Activated CD4-positive, alpha-beta T cell treated with anti-CD3 and anti-CD28 coated beads, Interleukin-2, amount 10 ng/mL, durations not matched to agents 7 days and 5 days (primary cell): ENCODE measurements at places on chromosomes 13 and 19.

DNA sequence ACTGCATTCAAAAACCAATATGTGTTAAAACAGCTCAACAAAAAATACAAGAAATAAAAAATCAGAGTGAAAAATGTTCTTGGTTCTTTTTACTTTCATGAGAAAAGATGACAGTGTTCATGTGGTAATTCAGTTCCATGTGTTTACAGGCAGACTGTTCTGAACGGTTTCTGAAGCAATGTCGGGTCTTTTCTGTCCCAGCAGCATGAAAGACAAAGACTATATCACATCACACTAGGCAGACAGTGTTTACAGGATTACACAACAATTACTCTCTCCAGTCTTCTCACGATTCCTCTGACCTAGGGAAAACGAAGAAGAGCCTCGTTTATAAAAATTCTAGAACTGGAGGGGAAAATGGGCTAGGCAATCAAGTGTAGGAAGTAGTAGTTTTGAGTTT lies 83.4 kb downstream of the UBL3 start:
- DNase-seq: no peak

DNA sequence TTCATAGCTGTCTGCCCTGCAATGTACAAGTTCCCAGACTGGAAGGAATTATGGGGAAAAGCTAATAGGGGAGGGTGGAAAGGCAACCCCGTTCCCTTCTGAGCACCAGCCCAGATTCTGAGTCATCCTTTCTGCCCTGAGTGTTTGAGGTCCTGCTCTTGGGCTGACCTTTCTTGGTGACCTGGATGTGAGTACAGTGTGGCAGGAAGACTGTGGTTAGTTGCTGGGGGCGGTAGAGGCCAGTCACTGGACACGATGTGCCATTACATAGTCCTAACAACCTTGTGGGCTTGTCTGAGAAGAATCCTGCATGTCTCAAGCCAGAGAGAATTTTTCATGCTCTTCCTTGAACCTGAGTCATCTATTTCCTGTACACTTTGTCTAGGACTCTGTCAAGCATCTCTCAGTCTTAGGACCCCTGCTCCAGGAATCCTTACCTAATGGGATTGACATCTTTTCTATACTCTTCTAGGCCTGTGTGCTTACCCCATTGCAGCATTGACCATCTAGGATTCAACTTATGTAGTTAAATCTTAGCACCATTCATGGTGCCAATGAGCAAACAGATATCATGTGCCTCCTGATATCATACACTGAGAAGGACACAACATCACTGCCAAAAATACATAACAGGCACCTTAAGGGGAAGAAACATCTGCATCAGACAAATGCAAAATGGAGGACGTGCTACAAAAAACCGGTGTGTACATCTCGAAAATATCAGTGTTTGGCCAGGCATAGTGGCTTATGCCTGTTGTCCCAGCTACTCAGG lies 8.1 kb upstream of the ANGPTL4 start:
- no peak for DNase-seq

DNA sequence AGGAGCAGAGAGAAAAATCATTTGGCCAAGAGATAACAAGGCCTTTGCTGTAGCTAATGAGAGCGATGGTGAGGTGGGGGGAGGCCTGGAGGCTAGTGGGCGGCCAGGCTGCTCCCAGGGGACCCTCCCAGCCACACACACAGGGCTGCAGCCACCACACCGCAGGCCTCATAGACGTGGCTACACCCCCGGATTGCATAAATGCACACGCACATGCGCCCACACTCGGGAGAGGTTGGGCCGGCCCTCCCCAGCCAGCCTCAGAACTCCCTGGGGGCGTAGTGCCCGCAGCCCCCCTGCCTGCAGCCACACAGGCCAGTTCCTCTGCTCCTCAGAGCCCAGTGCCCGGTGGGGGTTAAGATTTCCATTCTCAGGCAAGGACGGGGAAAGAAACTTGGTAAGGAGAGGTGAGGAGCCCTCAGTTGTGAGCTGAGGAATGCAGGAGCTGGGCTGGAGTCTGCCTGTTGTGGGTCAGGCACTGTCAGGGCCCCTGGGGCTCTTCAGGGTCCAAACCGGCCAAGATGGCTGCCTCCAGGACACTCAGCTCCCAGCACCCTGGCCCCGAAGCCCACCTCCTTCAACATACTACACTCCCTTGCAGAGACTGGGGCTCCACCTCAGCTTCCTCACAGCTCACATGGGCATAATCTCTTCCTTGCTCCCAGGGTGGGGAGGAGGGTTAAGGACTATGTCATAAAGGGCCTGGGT lies 8.0 kb downstream of the PTH2 start:
- DNase-seq: no peak

GRCh38 chr13:66995203-66995611 lies 234.9 kb downstream of the PCDH9 start:
- DNase-seq: no peak

GRCh38 chr13:95858286-95859075 lies 181.5 kb downstream of the DNAJC3 start:
- DNase-seq: no peak

- no peak for DNase-seq
Observed at GRCh38 chr19:10724573-10725071, 6.7 kb downstream of the DNM2 start.

DNA sequence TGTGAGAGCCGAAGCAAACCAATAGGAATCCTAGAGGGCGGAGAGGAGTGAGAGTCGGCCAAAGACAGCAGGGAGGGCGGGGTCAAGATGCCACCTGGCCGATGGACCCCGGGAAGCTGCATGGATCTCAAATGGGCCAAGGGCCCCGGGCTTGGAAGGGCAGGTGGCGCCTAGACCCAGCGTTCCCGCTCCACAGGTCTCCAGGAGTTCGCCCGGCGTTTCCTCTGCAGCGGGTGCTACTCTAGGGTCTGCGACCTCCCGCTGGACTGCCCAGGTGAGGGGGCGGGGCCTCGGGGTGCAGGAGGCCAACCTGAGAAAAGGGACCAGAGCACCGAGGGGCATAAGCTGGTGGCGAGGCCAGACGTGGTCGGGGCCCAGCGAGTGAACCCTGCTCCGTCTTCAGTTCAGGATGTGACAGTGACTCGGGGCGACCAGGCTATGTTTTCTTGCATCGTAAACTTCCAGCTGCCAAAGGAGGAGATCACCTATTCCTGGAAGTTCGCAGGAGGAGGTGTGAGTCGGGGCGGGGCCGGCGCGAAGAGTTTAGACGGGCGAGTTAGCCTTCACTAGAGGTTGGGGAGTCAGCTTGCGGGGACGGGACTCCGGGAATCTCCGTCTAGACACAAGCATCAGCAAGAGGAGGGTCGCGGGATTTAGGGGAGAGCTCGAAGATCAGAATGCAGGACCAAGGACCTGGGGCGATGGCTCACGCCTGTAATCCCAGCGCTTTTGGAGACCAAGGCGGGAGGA lies 9.9 kb downstream of the SPACA6 start:
- no peak for DNase-seq

GRCh38 chr19:52095172-52096014 lies at the start of gene ZNF841:
TSS of gene ZNF841 (minus strand) at chr19:52095765. CDS start at chr19:52084801, 10,964 bp downstream.
- DNase-seq: peak; percentile 90

- DNase-seq: peak; percentile 72
Observed at GRCh38 chr19:32599736-32600157, 18.8 kb downstream of the PDCD5 start.

- DNase-seq: peak; percentile 88
Observed at GRCh38 chr19:40609561-40610395, 8.6 kb downstream of the LTBP4 start.

DNA sequence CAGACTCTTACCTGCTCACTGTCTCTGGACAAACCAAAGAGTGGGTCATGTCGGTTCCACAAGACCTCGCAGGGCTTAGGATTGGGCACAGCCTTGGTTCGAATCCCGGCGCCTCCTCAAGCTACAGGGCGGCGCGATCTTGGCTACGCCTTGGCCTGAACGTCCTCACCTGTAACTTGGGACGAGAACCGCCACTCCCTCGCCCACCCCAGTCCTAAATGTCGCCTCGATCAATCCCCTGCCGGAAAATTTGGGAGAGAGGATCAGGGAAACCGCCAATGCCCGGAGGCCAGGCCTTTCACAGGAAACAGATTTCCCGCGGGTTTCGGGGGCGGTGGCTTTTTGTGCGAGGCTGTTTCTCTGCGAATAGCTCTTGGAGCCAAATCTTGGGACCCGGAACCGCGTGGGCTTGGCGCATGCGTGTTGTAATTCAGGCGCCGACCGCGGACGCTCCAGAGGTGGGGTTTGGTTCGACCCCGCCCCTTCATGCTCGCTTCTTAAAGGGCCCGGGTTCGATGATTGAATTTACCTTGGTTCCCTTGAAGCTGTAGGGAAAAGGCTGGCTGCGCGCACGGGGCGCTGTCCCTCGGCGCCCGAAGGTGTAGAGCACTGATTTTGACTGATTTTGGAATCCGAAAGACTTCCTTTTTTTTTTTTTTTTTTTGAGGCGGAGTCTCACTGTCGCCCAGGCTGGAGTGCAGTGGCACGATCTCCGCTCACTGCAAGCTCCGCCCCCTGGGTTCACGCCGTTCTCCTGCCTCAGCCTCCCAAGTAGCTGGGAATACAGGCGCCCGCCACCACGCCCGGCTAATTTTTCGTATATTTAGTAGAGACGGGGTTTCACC lies at the start of gene NR2C2AP:
TSS of gene NR2C2AP (minus strand) at position 403 of the 845 bp plus-strand sequence. CDS start at position 49, 354 bp downstream.
- peak; percentile 94 for DNase-seq

GRCh38 chr19:55642153-55643002 lies 1.1 kb upstream of the ZNF581 start:
- DNase-seq: no peak

DNA sequence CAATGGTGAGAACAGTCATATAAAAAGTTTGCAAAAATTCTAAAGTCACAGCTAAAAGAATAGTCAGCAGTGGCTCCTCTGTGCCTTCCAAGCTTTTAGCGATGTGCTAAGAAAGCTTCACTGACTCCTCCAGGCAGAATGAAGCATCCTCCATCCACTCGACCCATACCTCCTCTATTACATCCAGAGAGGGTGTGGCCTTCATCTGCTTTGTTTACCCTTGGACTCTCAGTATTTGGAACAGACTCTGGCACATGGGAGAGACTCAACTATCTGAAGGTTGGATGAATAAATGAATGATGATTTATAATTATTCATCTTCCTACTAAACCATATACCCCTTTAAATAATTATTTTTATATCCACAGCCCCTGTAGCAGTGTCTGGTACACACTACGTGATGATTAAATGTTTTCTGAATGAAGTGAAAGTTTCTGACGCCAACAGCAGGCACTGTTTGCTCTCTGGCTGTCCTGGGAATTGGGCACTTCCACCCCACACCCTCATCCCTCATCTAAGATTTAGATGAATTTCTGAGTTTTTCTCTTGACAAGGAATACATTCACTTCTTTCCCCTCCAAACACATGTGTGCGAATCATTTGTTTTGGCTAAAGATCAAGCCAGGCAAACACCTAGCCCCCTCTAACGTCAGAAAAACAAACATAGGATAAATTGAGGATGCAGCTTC lies 93.9 kb downstream of the NUFIP1 start:
- no peak for DNase-seq

DNA sequence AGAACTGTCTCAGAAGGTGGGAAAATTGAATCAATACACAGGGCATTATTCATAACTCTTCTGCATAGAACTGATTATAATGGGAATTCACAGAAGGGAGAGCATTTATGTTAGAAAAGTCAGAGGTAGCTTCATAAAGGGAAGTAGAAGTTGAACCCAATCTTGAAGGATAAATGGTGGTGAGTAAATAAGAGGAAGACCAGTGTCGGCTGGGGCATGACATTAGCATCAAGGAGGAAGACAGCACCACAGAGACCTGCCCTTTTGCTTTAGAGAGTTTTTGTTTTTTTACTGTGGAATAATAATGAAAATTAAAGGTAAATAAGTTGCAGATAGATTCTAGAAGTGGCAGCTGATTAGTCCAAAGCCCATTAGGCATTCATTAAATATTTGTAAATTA lies 21.9 kb downstream of the CDC16 start:
- no peak for DNase-seq

GRCh38 chr13:105255472-105255871 lies 1280.0 kb downstream of the EFNB2 start:
- DNase-seq: no peak
